ENCODE measurements at places on chromosomes 5 and 9.

DNA sequence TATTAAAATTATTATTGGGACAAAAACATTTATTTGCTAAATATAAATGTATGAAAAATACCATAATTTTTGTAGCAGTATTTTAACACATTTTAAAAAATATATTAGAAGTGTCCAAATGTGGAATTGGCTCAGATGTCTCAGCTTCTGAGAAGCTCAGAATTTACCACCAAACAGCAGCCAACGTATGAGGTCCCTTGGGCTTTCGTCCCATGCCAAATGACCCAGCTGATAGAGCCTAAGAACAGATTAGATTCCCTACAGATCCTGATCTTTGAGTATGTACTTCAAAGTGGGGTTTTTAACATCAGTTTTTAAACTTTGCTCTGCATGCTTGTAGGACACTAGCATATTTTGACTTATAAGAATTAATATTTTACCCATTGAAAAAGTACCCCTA, 77.3 kb upstream of the RPS23 start:
- DNase-seq: no peak

DNA sequence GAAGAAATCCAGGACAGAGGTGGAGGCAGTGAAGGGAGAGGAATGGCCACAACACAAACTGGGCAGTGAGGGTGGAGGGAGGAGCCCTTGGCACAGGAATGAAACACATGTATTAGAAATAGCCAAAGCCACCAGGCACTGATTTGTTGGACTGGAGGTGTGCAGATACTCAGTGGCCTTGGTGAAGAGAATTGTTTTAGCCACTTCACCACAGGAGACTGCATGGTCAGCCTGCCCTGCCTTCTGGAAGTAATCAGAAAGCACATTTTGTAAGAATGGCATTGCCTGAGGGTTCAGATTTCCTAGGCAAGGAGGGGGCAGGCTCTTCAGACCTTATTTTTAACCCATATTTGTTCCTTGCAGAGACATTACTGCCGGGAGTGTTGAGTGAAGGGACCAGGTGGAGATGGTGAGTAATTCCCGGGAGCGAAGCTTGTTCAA, 2.2 kb downstream of the SGCD start:
- DNase-seq: no peak

GRCh38 chr5:176379881-176380280, 8.5 kb downstream of the NOP16 start:
- no peak for DNase-seq

- no peak for DNase-seq
Observed at GRCh38 chr5:74517700-74518099, 122.8 kb downstream of the ENC1 start.

DNA sequence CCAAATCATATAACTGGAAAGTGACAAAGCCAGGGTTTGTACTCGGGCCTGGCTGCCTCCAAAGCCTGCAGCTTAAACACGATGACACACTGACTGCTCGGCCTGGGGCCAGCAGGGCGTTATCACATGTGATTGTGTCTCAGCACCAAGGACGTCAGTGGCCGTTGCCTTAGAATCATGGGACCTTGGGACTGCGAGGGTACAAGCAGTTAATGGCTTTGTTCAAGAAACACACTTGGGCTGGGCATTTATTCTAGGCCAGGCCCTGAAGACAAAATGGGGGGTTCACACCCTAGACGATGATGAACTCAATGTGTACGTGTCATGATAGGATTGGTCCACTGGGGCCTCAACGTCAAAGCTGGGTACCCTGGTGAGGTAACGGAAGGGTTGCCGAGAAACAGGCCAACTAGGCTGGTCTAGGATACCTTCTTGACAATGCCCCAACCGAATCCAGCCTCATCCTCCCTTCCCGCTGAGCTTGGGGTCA, 13.0 kb downstream of the SH3PXD2B start:
- DNase-seq: no peak

- DNase-seq: no peak
Observed at GRCh38 chr5:31421806-31422586, 109.9 kb downstream of the DROSHA start.

DNA sequence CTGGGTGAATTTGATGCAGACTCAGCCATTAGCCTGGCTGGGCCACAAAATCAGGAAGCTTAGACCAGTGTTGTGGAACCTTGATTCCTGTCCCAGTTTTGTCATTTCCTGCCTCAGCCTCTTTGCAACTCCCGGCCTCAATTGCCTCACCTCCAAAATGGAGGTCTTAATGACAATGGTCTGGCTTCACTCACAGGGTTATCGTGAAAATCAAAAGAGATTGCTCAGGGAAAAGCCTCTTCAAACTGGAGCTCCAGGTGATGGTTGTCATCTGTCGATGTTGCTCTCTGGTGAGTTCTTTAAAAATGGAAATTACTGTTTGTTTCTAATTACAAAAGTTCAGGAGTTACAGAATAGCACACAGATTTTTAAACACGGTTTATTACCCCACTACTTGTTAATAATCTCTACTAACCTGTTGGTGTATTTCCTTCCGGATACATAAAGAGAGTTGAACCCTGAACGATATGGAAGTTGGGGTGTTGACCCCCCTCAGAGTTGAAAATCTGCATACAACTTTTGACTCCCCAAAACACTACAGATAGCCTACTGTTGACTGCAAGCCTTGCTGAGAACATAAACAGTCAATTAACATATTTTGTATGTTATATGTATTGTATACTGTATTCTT, 109.9 kb upstream of the CPEB4 start:
- no peak for DNase-seq

GRCh38 chr9:137070906-137071275, 534 bp upstream of the SAPCD2 start:
- DNase-seq: peak; percentile 62

- DNase-seq: peak; percentile 28
Observed at GRCh38 chr9:20623748-20624124, 1.4 kb upstream of the MLLT3 start.

DNA sequence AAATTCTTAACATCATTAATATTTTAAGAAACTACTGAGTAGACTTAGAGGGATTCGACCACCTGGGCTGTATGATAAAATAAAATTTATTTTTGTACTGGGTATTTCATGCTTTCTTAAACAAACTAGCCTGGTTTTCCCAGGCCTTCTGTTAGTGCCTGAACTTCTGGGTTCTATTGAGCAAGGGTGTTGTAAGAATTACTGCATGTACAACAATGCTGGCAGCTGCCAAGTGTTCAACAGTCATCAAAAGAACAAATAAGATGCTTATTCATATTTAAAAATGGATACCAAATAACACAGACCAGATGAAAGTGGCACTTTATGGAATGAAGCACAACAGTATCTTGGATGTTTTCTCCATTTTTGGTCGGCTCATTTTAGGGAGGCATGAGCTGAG, 123.2 kb upstream of the FBXL7 start:
- no peak for DNase-seq

DNA sequence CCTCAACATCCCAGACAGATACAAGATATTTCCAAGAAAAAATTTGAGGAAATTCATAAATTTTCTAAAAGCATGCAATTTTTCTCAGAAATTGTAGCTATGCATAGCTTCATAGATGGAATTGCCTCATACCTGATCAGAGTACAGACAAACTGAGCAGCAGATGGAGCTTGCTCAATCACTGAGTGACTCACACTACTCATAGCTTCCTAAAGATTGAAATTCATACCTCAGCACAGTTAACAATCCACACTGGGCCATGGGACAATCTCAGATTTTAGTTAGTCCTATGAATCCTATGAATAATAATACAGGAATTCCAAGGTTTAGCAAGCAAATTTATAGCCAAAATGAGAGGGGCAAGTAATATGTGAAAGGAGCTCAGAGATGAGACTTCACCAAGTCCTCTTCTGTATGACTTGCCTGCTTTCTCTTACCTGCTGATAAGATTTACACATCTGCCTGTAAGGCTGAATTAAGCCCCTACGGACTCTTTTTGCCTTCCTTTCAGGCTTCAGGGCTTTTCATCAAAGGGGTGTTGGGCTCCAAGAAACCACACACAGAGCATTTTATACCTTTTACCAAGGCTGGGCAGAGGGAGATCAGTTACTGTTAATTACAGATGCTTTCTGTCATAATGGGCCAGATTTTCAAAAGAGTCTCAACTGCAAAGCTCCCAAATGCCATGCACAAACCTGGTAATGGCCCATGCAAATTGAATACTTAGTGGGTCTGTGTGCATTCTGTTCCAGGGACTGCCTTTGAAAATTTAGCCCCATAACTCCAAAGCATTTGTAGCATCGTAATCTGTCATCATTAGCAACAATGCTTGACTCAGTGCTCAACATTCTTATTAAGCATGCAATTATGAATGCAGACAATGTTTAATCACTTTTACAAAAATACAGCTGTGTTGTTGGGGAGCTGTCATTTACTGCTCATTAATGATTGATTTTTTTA, 439.3 kb downstream of the DTWD2 start:
- no peak for DNase-seq
